HL-60 (cell line): ENCODE measurements at places on chromosomes 3 and 15.

DNA sequence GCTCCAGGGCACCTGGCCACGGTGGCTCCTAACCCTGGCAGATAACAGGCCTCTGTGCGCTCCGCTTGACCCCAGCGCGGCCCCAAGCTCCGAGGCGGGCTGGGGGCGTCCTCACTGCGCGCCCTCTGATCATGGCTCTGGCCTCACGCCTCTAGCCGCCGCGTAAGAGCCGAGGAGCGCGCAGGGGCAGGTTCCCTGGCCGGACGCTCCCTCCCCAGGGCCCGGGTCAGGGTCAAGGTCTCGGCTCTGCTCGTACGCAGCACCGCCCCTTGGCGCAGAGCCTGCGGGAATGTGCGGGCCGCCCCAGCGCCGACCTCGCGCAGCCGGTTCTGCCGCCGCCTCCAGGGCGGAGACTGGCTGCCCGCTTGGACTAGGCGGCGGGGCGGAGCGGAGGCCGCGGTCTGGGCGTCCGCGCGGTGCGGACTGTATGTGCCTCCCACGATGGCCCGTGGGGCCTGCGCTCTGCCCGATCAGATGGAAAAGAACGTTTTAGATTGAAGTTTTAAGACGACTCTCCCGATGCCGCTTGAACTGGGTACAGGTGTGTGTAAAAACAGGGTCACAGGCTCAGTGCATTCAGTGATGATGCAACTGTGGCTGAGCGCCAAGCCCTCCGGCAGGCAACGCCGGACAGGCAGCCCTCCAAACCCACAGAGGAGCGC lies 40.8 kb downstream of the CHST14 start:
- DNase-seq, result peak; percentile 7

DNA sequence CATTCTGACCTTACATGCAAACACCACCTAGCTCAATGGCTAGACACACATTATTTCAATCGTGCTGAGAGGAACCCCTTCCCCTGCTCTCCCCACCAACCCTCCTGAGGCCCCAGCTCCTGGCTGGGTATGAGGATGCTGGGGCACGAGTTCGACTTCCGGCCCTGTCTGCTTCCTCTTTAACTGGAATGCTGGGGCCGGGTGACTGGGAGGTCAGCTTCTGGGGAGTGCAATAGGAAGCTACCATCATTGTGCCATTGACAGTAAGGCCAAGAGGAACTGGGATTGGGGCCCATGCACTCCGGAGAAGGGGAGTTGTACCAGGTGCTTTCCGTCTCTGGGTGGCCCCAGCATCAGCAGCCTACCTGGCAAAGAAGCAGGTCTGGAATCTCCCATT lies 15.6 kb upstream of the TLE3 start:
- DNase-seq, result peak; percentile 90

GRCh38 chr3:52232279-52233107 lies 6.5 kb downstream of the TWF2 start:
- DNase-seq, result no peak

- DNase-seq, result peak; percentile 57
Observed at GRCh38 chr15:67025719-67026609, 39.4 kb upstream of the SMAD3 start.

- DNase-seq, result no peak
Observed at GRCh38 chr3:52322466-52322865, 6.3 kb downstream of the DNAH1 start.

- no peak for DNase-seq
Observed at GRCh38 chr3:33054100-33055092, 42.5 kb downstream of the GLB1 start.

GRCh38 chr3:16392717-16393116 lies 120.8 kb downstream of the RFTN1 start:
- no peak for DNase-seq

GRCh38 chr3:15506571-15506970 lies 14.9 kb downstream of the COLQ start:
- no peak for DNase-seq

DNA sequence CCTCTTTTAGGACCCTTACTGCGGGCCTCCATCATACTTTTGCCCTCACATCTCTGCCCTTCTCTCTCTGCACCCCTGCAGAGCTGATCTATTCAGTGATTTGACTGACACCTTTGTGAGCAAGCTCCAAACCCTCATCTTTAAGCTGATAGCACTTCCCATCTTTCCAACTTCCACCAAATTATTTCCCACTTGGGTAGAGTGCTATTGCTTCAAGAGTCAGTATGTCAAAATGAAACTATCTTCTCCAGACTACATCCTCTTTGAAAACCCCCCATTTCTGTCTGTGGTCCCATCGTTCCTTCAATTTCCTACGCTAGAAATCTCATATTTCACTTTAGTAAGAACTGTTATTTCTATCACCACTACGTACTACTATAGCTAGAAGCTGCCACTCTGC lies 19.7 kb downstream of the ZWILCH start:
- DNase-seq, result no peak

GRCh38 chr3:122030381-122031122 lies 8.5 kb upstream of the ILDR1 start:
- DNase-seq, result no peak

GRCh38 chr3:41164777-41165176 lies 34.5 kb upstream of the CTNNB1 start:
- DNase-seq, result no peak

- no peak for DNase-seq
Observed at GRCh38 chr3:59027607-59028006, 22.2 kb downstream of the CFAP20DC start.

- DNase-seq, result no peak
Observed at GRCh38 chr15:31267161-31268107, 59.2 kb upstream of the KLF13 start.

- DNase-seq, result no peak
Observed at GRCh38 chr3:115681736-115682135, 58.4 kb downstream of the GAP43 start.

- no peak for DNase-seq
Observed at GRCh38 chr3:178454726-178455125, 81.5 kb upstream of the KCNMB2 start.

GRCh38 chr15:67807141-67807540 lies 18.2 kb upstream of the SKOR1 start:
- DNase-seq, result no peak

- no peak for DNase-seq
Observed at GRCh38 chr3:8540456-8540855, 38.8 kb downstream of the LMCD1 start.

DNA sequence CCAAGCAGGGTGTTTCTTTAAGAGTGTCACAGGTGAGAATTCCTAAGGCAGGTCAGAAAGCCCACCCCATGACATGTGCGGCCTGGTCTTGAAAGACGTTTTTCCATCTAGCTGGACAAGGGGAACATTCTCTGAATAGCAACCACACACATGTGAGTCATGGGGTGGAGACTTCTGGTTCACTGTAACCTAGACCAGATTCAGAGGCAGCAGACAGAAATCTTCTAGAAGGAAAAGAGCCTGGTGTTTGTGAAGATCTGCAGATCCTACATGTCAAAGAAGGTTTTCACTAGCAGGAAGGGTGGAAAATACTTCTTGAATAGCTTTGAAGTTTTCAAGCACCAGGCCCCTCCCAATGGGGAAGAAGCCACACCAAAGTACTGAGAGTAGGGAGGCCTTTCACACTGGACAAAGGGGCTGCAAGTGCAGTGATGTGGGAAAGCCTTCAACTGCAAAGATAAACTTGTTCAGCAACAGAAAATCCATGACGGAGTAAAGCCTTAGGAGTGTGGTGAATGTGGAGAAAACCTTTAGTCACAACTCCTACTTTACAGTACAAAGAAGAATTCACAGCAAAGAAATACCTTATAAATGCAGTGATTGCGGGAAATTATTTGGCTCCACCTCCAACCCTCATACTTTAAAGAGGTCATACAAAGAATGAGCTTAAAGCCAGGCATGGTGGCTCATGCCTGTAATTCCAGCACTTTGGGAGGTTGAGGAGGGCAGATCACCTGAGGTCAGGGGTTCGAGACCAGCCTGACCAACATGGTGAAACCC lies 17.6 kb downstream of the ADAM10 start:
- no peak for DNase-seq

GRCh38 chr3:111733154-111733553 lies 125.9 kb upstream of the PHLDB2 start:
- DNase-seq, result no peak

- DNase-seq, result no peak
Observed at GRCh38 chr3:125684199-125684598, 88.9 kb upstream of the OSBPL11 start.

DNA sequence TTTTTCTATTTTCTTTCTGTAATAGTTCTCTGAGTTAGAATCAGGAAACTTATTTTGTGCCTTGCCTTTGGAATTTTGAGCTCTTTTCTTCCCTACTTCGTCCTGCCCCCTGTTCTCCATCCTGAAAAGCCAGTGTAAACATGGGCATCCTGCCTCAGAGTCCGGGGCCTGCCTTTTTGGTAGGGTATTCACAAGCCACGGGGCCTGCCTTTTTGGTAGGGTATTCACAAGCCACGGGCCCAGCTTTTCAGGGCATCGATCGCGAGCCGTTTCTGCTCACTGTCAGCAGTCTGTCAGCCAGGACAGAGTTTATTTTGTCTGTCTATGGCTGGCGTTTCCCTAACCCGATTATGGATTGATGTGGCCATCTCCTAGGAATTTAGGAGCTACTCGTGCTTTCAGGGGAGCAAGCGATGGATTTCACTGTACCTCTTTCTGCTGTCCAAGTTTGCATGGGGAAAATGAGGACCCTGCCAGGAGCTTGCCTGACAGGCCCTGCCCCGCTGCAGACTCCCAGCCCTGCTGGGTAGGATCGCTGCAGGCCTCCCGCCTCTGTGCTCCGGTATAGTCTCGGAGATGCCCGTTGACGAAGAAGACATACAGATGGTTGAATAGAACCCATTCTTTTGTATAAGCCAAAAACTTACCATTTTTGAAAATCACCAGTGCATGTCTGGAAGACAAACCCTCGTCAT lies 12.8 kb downstream of the SYNM start:
- DNase-seq, result no peak

GRCh38 chr3:99470841-99471240 lies 167.6 kb upstream of the COL8A1 start:
- no peak for DNase-seq

DNA sequence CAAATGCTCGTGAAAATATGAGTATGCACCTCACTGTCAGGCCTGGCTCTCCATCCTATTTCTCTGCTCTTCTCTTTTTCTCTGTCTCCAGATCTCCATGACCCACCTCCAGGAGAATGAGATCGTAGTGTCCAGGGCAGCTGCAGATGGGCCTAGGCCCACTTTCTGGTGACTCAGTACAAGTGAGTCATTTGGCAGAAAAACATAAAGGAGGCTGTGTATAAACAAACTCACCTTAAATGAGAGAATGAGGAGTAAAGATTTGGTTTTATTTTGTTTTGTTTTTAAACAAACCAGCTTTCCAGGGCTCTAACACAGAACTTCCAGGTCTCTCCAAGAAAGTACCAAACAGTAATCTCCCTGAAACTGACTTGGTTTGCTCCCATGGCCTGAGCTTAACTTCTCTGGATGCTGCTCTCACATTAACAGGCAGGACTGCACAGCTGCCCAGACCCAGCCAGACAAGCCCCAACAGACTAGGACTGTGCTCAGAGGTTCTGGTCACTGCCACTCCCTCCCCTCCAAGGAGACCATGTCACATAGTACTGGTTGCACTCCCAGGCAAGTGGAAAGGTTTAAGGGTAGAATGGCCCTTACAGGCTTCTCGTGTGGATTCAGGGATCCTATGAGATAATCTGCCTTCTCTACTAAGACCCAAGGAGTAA lies 1.5 kb upstream of the HEG1 start:
- DNase-seq, result no peak

DNA sequence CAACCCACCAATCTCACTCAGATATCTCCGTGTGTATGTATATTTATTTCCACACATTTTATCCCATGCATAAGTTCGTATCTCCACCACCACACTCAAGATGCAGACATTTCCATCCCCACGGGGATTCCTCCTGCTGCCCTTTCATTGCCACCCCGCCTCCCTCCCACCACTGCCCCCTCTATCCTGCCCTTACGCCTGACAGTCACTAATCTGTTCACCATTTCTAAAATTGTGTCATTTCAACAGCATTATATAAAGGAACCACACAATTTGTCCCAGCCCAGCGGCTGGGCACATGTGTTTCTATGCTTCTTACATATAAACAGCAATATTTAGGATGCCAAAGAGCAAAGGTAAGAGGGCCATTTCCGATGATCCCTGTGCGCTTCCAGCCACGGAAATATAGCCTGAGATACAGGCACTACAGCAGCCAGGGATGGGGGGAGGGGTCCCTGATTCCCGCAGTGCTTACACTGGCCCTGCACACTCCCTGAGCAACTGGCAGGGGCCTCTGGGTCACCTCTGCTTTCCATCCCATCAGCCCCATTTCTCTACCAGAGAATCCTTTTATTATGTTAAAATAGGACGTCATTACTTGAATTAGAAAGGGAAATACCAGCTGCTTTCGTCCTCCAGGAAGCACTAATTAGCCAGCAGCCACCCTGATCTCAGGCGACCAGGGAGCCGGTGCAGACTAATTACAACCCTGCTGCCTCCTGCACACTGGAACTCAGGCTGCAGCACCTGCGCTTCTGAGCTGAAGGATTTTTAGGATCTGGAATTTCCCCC lies 372.0 kb upstream of the ATP10A start:
- DNase-seq, result no peak

GRCh38 chr3:124174910-124175874 lies 183.3 kb upstream of the ROPN1 start:
- no peak for DNase-seq

GRCh38 chr3:175267561-175267960 lies 408.4 kb downstream of the NAALADL2 start:
- DNase-seq, result no peak

GRCh38 chr3:47635536-47635935 lies 56.9 kb upstream of the CSPG5 start:
- DNase-seq, result no peak

DNA sequence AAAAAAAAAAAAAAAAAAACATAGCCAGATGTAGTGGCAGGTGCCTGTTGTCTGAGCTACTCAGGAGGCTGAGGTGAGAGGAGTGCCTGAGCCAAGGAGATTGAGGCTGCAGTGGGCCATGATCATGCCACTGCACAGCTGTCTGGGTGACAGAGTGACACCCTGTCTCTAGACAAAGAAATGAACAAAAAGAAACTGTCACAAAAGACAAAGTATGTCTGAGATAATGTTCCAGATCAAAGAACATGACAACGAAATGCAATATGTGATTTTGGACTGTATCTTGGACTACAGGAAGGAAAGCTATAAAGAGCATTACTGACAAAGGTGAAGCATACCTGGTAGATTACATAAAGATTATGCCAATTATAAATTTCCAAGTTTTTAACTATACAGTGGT lies 862.8 kb downstream of the ROBO2 start:
- no peak for DNase-seq

- DNase-seq, result no peak
Observed at GRCh38 chr3:49533786-49534519, 20.3 kb upstream of the BSN start.

DNA sequence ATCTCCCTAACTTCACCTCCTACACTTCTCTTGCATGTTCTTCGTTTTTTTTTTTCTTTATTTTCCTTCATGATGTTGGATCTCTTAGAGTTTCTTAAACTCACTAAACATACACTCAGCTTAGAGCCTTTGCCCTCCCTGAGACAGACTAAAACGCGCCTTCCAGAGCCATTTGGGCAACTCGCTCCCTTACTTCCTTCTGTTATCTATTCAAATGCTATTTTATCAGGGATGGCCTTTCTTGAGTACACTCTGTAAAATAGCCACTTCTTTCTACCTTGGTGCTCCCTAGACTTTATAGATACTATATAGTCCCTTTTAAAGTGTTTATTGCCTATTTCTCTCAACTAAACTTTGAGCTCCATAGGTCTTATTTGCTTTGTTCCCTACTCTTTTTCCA lies 598.2 kb upstream of the NECTIN3 start:
- DNase-seq, result no peak

- no peak for DNase-seq
Observed at GRCh38 chr15:42107473-42107872, 13.1 kb upstream of the PLA2G4D start.
